ENCODE measurements at places on chromosomes 5 and 9.

DNA sequence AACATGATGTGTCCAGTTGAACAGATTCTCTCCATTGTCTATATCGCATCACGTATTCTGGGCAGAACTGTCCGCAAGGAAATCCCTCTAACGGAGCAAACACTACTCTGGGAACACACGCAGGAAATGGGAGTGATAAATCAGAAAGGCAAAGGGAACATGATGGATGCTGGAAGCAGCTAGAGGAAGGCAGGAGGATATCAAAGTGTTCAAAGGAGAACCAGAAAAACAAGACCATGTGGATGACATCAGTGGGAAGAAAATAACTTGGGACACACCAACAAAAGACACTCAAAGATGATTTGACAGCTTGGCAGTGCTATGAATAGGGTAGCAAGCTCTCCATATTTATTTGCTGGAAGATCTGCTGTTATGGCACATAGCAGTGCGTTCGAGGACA, 142.9 kb downstream of the PLK2 start:
- no peak for DNase-seq

GRCh38 chr5:11903121-11903613, 1.1 kb downstream of the CTNND2 start:
- DNase-seq = peak; percentile 53

DNA sequence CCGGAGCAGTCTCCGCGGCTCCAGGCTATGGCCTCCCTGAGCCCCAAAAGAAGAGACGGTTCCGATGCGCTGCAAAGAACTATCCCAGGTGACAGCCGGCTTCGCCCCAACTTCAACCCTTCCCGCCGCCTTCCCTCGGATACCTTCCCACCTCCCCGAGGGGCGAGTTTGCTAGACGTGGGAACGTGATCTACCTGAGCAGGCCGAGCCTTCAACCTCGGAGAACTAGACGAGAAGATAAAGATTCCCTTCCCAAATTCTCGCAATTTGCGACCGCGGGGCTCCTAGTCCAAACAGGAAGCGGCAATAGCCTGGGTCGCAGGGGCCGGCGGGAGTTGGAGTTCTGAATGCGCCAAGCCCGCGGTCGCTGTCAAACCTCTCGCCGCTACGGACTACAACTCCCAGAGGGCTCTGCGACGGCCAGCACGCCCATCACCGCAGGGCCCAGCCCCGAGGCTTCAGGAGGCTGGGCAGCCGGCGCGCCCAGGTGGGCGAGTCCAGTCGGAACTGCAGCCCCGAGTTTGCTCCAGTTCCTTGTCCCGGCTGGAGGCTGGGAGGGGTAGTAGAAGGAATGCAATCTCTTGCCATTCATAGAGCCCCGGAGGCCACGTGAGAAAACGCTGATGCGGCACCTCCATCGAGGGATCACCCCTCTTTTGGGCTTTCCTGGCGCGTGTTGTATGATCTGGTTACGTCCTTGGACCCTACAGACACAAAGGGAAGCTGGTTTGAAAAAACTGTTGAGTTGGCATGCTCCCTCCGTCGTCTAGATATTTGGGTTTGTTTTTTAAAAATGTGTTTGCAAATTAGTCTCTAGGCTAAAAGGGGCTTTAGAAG, at the start of gene SLC38A9:
SLC38A9 (minus strand) TSS at position 302 of the 837 bp plus-strand sequence. CDS start 14,366 bp downstream, outside the sequence.
- peak; percentile 67 for DNase-seq

GRCh38 chr9:121518634-121519033, 19.0 kb upstream of the GGTA1 start:
- no peak for DNase-seq

DNA sequence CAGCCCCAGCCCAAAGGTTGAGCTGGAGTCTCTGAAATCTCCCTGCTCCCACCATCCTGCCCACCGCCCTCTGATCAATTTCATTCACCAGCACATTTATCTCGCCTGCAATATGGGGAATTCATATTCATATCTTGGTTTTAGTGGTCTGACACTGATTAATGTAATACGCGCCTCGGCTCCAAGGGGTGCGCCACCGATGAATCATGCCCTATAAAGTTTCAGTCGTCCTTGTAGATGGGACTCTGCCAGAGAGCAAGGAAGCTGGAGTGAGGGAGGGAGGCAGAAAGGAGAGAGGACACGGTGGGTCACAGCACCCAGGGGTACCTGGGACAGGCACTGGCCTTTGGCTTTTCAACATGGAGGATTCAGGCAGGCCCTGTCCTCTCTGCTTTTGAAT, 8.9 kb downstream of the IRX1 start:
- DNase-seq = no peak

DNA sequence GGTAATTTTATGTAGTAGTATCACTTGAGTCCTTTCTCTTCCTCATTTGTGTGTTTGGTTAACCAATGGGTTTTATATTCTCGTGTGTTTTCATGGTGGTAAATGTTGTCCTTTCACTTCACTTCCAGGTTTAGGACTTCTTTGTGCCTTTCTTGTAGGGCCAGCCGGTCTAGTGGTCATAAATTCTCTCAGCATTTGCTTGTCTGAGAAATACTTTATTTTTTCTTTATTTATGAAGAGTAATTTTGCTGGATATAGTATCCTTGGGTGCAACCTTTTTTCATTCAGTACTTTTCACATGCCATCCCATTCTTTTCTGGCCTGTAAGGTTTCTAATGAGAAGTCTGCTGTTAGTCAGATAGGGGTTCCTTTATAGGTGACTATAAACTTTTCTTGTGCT, 107.1 kb downstream of the GNA14 start:
- no peak for DNase-seq

DNA sequence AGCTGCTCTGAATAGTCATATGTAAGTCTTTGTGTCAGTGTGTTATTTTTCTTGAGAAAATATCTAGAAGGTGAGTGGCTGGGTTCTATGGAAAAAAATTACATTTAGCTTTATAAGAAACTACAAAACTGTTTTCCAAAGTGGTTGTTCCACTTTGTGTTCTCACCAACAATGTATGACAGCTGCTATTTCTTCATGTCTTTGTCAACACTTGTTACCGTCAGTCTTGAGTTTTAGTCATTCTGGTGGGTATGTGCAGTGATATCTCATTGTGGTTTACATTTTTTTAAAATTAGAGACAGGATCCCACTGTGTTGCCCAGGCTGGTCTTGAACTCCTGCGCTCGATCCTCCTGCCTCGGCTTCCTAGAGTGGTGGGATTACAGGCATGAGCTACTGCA, 246.4 kb downstream of the PJA2 start:
- no peak for DNase-seq

DNA sequence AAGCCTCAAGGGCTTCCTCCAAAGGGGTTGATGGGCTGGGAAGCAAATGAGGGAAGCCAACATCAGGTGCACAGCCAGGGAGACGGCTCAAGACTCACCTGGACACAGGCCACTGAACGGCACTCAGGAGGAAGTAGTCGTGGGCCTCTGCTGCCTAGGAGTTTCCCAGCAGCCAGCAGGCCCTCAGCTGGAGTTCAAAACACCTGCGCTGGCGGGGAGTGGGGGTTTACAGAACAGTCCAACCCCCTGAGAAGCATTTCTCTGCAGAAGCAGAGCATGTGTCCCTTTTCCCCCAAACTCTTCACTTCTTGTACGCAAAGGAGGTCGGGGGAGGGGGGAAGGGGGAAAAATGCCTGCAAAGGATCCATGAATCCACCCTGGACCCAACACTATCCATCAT, 2.3 kb downstream of the WHRN start:
- peak; percentile 45 for DNase-seq

DNA sequence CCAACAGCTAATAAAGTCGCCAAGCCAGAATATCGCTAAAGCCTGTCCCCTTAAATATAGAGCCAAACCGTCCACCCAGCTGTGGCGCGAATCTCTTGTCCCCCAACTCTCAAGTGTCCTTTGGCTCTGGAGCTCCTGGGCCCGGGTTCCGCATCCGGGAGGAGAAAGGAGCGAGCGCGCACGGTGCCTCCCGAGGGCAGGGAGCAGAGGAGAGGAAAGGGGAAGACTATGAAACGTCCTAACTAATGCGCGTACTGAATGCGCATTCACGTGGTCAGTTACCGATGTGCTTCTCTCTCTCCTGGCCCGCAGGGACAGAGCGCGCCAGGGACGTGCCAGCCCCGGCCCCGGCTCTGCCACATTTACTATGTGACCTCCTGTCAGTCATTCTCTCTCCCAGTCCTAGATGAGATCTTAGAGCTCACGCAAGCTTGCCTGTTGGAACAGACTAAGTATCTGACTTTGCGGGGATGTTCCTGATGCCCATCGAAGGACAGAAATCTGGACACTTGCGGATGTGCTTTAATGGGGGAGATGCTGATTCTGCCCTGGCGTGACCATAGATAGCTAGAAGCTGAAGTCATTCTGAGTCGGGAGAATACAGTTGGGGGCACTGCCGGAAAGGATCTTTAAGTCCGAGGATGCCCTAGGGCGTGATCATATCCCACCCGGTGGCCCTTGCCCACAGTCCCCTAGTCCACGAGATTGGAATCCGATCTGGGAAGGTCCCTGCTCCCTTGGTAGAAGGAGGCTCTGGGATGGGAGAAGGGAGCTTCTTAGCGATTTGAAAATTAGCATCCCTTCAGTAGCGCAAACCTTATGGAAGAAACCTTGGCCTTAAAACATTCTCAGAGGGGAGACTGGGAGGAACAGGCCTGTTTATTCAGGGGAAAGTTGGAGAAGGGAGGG, 5.7 kb upstream of the EBF1 start:
- no peak for DNase-seq

DNA sequence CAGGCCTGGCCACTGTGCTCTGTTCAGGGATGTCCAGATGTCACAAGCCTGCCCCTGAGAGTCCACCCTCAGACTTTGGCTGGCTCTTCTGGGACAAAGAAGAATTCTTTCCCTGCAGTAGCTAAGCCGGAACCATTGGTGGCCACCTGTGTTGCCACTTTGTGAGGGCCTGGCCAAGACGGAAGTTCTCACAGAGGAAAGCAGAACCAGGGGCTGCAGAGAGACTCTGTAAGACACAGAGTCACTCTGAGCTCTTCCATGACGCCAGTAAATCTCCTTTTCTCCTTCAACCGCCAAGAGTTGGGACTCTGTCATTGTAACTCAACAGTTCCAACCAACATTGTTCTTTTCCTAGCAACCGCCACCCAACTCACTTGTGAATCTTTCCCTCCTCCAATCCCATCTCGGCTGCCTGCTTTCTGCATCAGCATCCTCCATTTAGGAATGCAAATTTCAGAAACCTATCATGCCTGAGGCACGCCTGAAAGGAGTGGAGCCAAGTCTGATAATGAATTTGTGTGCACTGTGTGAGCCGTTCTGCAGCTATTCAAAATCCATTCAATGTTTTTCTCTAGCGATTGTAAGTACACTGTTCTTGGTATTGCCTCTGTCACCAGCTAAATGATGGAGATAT, 37.8 kb upstream of the ATP6V1G1 start:
- no peak for DNase-seq

DNA sequence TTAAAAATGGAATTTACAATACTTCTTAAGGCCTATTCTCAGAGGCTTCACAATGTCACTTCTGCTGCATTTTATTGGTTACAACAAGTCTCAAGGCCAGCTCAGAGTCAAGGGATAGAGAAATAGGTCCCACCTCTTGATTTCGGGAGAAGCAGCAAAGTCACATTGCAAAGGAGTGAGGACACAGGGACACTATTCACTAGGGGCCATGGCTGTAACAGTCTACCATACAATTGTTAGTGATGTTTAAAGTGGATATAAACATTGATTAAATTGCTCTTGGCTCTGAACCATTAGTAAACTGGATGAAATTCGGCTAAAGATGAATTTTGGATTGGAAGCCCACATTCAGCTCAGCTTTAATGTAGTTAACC, 21.7 kb upstream of the CMBL start:
- no peak for DNase-seq

- DNase-seq = peak; percentile 62
Observed at GRCh38 chr9:124520206-124520596, 13.0 kb upstream of the NR5A1 start.

- no peak for DNase-seq
Observed at GRCh38 chr5:11062397-11062796, 301.4 kb upstream of the DAP start.

DNA sequence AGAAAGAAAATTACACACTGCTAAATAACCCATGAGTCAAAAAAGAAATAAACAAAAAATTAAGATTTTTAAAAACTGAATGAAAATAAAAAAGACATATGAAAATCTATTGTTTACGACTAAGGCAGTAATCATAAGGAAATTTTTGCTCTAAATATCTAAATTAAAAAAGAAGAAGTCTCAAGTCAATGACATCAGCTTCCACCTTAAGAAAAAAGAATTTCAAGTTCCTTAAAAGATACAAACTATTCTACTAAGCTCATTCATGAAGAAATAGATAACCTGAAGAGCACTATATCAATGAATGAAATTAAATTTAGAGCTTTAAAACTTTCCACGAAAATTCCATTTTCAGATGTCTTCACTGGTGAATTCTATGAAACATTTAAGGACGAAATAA, 15.7 kb upstream of the STARD4 start:
- no peak for DNase-seq

GRCh38 chr9:16247188-16247875, 623.1 kb downstream of the BNC2 start:
- DNase-seq = no peak

DNA sequence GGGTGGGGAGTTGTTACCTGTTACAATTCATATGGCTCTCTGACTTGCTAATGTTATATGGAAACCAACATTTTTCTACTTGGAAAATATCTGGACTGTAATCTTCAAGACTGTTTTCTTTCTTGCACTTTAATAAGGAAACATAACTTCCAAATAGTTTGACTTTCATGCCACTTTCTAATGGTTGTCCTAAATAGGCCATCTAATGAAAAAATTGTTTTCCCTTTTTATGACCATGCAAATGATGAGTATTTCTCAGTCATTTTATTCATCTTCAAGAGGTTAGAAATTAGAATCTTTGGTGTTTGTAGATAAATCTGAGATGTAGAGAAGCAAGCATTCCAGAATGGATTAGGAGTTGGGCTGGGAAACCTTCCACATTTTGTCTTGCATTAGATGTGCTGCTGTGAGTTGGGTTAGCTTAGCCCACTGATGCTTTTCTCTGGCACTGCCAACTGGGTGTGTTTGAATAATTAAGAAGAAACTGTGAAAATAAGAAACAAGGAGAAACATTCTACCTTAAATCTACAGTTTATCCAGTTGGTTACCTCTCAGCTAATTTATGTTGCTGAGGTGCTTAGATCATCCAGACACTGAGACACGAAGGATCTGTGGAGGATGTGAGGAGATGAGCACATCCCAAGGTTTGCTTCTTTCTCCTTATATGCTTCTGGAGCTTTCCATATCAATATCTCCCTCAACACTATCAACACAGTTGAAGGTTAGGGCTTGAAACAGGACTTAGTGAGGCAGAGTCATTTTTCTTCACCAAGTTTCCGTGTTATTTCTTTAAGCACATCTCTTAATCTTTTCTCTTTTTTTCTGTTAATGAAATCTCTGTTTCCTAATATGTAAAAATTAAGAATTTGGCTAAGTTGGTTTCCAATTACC, 2.7 kb downstream of the RASGRF2 start:
- DNase-seq = no peak

DNA sequence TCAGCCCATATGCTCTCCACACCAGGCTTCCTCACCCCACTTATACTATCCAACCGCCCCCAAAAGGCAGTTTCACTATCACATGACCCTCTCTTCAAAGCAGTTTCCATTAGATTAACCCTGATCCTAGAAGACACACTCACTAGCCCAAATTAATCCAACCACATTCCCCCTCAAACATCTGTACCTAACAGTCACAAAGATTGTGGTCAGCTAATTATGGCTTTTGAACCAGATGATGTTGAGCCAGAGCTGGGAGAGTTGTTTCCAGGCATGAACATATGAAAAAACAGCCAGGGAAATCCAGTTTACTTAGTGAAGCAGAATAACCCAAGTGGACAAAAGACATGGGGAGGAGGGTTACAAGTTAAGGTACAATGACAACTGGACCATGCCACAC, 131.2 kb downstream of the SPOCK1 start:
- no peak for DNase-seq

Measured in substantia nigra (tissue), 51 donors.